ENCODE measurements at places on chromosomes 12 and 14.
A peak's percentile ranks its signal among the peaks of the same experiment; 100 is the strongest.

DNA sequence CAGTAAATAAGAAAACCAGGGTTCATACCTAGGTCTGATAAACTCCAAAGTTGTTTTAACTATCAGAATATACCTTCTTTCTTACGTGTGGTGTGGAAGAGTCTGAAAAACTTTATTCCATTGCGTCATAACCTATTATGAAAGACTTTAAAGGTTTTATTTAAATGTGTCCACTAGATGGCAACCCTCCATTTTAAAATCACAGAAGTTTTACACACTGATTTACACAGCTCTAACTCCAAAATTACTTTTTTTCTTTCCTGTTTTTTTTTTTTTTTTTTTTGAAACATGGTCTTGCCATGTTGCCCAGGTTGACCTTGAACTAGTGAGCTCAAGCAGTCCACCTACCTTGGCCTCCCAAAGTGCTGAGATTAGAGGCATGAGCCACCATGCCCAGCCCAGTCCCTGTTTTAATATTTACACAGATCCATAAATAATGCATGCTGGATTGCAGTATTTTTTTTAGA, 17.3 kb upstream of the TMPRSS12 start:
- DNase-seq = no peak

GRCh38 chr12:8946733-8947132, 2.7 kb downstream of the M6PR start:
- DNase-seq = no peak

DNA sequence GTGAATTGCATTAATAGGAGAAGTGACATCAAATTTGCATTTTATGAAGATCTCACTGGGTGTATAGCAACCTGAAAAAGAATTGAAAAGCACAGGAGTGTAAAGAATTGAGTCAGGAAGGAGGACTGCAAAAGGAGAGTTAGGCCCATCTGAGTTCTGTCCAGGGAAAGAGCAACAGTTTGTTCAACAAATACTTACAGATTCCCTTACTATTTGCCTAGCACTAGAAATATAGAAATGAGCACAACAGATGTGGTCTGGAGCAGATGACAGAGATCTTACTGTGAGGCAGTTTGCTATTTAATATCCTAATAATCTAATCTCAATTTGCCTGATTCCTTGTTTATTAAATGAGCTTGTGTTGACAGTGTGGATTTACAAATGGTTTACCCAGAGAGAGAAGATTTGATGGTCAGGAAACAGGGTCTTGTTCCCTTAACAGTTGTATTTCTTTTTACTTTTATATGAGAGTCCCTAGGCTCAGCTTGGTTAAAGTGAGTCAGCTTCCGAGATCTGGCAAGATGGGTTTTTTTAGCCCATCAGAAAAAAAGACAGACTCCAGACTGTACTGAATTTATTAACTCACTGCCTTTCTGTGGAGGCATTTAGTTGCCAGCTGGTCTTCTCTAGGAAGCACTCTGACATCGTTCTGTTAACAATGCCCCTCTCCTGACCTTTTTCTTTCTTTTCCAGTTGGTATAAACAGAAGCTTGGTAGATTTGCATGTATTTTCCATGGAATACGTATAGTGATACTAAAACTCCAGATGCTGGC, 229.7 kb downstream of the TTC6 start:
- no peak for DNase-seq

DNA sequence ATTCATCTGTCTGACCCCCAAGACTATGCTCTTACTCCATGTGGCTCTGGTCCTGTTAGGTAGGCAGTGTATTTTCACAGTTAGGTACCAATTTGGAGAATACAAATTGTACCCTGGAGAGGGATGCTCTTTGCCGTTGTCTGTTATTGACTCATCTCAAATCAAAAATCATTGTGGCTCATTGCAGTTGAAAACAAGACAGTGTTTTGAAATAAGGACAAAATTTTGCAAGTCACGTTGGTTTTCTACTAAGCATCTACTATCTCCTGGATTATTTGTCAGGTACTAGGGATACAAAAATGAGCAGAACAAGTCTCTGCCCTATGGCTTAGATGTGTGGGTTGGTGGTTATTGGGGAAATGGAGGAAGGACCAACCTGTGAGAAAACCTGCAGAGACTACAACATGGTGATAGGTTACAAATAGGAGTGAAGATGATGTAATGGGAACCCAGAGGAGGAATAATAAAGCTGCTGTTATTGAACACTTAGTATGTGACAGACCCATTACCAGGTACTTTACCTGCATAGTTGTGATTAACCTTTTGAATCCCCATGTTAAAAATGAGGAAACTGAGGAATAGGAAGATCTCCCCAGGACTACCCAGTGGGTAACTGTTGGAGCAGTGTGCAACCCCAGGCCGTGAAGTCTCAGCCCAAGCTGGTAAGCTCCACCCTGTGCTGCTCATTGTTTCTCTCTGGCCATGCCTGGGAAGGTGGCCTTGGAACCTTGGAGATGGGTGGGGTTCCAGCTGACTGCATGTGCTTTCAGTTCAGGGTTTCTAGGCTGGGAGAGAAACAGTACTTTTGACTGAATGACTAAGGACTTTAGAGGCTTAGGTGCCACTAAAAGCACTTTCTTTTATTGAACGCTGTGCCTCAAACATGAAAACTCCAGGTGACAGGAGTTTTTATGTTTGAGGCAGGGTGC, 72.9 kb upstream of the SRSF5 start:
- no peak for DNase-seq

- no peak for DNase-seq
Observed at GRCh38 chr12:108332791-108333382, 6.2 kb downstream of the CMKLR1 start.

GRCh38 chr12:3489057-3489456, 1.9 kb upstream of the PRMT8 start:
- no peak for DNase-seq

DNA sequence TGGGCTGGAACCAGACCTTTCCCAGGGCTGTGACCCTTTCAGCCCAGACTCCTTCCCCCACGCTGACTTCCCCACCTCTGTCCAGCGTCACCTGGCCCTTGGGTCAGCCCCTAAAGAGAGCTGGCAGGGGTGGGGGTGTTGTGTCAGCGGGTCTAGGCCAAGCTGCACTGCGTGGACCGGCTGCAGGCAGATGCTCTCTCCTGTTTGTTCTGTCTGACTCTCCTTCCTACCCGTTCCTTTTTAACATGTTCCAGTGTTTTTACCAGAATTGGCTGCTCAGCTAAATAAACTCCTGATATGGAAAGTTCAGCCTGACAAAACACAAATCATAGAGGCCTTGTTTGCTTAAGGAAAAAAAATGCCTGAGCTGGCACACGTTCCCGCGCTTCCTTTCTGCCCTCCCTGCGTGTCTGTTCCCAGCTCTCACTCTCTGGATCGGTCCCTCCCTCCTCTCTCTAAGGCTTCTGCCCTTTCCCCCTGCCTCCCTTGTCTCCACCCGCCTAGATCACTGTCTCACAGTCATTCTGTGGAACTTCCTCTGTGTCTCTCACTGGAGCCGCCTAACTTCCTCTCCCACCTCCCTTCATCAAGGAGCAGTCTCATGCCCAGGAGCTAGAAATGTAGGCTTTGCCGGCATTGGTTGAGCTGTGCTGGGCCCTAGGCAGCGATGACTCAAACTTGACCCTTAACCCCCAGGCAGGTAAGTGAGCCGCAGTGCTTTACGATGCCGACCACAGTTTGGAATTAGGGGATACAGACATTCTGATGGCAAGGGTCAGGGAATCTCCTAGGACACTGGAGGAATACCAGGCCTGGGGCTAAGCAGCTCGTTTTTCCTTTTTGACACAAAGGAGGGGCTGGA, 15.5 kb upstream of the MLXIP start:
- no peak for DNase-seq

GRCh38 chr12:54370171-54370730, 6.0 kb upstream of the GPR84 start:
- DNase-seq = no peak

- DNase-seq = no peak
Observed at GRCh38 chr14:29749327-29749726, 178.3 kb downstream of the PRKD1 start.

DNA sequence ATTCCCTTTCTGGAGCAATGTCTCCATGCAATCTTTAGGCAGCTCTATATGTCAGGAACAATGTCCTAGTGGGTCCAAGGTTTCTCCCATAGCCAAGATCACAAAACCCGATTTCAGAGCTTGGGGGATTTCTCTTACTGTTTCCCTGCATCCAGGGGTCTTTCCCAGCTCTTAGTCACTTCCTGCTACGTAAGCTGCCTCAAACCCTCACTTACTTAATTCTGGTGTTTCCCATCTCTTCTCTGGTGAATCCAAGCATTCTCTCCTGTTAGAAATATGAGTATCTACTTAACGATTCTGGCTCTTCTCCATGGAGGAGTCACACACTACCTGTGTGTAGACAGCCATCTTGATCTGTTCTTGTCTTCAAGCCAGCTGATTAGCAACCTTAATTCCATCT, 80.0 kb downstream of the IFNG-AS1 start:
- no peak for DNase-seq

DNA sequence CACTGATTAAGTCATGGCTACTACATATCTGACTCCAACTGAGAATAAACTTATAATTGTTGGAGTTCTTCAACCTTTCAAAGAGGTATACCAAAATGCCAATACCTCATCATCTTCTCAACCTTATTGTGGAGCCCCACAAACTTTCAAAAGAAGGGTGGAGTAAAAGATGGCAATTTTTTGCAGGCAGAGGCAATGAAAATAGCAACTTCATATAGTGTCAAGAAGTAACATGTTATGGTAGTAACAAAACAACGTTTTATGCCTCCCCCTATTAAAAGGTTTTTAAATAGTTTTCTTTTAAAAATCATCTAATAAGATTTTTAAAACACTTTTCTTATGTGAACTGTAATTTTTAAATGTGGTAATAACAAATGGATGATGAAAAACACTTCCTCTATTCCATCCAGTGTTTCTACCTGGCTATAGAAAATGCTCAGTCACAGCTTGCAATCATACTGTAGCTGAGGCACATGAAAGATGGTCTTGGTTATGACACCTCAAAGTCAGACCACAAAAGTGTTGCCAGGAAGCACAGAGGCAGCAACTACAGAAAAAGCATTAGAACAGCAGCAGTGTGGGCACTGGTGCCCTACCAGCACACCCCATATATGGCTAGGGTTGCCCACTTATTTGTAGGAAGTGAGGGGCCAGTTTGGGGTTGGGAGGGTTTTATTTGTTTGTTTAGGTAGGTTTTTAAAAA, 7.0 kb downstream of the PPP1R12A start:
- peak; percentile 44 for DNase-seq

GRCh38 chr14:105311838-105312237, 2.7 kb upstream of the PACS2 start:
- DNase-seq = no peak

All from stimulated activated CD4-positive, alpha-beta T cell treated with anti-CD3 and anti-CD28 coated beads, Interleukin-2, amount 100 ng/mL, for 24 hours (primary cell).